ENCODE measurements at places on chromosomes 2 and 18.
A peak's percentile ranks its signal among the peaks of the same experiment; 100 is the strongest.

- no peak for DNase-seq
Observed at GRCh38 chr2:67825476-67825875, 237.3 kb downstream of the C1D start.

DNA sequence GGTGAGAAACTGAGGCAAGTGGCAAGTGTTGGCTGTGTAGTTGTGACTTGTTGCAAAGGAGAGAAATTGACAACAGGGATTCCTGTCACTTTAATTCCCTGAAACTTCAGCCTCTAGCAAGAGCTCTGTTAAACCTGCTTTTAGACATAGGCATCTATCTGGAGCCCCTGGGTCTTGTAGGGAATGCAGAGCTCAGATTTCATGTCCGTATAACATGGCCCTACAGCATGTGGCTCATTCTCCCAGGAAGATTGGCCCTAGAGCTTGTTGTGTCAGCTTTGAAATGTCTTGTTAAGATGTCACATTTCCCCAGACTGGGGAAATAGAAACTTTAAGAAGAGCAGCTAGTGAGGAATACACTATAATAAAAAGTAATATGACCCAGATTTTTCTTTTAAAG, 115.8 kb downstream of the POLE4 start:
- DNase-seq: no peak

GRCh38 chr2:65562890-65563289, 130.5 kb upstream of the SPRED2 start:
- no peak for DNase-seq

DNA sequence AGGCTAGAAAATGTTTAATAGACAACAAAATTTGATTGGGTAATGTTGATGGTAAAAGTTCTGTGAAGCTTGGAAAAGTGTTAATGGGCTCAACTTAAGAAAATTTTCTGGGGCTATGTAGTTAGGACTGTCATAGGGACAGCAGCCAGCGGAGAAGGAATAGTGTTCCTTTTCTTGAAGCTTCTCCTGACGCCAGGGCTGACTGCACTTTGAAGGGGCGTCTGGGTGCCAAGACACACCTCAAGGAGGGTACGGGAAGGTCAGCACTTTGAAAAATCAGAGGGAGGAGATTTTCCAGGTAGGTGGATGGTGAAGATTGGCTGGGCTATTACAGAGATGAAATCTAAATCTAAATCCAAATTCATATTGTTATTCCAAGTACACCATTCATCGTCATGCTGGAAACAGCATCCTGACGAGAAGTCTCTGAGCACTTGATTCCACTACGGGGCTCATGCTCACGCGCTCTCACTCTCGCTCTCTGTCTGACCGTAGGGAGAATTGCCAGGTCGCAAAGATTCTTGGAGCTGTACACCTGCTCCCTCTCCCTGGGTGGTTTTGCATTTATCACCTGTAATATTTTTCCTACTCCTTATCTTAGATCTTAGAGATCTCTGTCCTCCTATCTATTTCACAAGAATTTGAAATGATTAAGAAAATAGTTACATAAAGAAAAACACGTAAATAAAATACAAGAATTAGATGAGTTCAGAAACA, 91.0 kb downstream of the ITGB1BP1 start:
- DNase-seq: no peak

- DNase-seq: no peak
Observed at GRCh38 chr18:63315876-63316275, 3.7 kb downstream of the BCL2 start.

- DNase-seq: no peak
Observed at GRCh38 chr2:145085612-145086011, 565.7 kb upstream of the ZEB2 start.

DNA sequence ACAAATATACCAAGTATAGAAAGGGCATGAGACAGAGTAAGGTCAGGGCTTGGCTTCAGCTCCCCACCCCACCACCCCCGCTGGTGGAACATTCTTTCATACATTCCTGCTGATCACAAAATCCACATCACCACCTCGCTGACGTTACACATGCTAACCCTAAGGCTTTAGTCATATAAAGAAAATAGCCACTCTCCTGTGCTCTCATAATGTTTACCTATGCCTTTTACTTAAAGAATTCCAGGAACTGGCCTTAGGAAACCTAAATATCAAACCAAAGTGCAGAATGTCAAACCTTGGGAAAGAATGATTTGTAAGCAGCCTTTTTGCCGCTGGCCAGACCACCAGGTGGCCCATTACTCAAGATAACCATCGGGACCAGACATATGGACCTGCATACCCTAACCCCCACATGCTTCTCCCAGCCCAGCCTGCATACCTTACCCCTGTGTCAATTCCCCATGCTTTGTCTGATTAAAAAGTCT, 136.3 kb upstream of the SLC39A10 start:
- DNase-seq: no peak

DNA sequence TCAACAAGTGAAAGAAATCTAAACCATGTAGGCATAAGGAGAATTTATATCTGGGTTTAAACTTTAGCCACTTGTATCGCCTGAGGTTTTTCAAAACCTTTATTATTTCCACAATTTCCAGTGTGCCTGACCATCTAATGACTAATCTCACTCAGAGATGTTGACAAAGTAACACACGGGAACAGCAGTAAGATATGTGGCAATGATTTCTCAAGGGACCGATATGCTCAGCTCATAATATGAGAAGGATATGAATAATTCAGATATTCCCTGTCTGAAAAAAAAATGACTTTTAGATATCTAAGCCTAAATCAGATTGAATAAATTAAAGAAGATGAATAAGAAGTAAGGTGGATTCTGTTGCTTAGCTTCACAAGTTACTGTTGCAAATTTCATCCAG, 43.5 kb downstream of the TMEM163 start:
- DNase-seq: no peak

DNA sequence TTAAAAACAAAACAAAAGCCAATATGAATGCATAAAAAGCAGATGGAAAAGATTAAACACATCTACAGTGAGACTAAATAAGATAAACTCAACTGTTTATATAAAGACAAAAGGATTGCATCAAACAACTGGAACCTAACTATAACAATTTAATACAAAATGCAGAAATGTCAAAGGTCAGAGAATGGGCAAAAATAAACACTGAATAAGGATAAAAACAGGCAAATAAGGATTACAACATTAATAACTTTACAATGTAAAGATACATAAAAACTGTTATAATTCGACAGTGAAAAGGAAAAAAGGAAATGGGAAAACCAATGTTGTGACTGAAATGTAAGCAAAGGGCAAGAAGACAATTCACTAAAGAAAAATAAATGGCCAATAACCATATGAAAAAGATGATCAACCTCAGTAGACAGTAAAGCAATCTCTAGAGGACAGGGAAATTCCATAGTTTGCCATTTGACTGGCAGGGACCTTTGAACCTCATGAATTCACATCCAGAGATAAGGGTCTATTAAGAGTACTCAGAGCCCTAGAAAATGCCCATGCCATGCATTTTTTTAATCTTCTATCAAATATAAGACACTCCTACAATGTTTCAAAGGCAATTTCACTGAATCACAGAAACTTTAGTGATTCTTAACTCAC, 83.7 kb downstream of the TMEM131 start:
- DNase-seq: no peak

- DNase-seq: no peak
Observed at GRCh38 chr2:23077596-23077995, 307.4 kb upstream of the KLHL29 start.

GRCh38 chr2:192137451-192137850, 57.3 kb downstream of the TMEFF2 start:
- DNase-seq: no peak

DNA sequence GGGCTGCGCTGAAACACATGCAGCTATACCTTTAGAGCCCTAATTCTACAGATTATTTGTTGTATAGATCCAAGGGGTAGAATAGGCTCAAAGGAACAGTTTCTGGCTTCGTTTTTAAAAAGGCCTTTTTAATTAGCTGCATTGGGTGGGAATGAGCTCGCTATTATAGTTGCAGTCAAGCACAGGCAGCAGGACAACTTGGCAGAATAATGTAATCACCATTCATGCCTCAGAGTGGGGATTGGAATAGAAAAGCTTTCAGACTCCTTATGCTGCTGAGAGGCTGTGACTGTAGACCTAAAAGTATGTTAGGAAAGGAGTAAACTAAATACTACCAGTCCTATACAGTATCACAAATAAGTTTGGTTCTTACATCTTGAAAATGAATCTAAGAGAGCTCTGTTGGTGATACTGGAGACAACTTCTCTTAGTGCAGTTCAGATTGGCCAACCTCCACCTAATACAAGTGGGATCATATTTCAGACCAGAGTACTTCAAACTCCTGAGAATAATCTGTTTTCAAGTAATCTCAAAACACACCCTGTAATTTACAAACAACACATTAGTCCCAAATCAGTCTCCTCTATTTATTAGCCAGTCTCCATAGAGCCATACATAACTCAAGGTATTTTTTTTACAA, 121.4 kb downstream of the ANTXR1 start:
- no peak for DNase-seq

DNA sequence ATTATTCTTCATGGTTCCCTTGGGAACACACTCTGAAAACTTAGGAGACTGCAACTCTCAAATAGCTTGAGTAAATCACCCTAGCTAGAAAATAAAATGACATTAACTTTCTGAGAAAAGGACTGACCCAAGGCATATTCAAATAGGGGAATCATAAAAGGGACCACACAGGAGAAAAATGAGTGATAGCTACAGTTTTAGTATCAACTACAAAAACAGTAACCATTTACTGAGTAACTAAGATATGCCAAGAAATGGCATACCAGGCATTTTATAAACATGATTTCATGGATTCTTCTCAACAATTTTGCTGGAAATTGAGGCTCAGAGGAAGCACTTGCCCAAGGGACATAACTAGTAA, 84.5 kb downstream of the AFF3 start:
- no peak for DNase-seq

GRCh38 chr2:237873897-237874551, 14.6 kb downstream of the RAMP1 start:
- peak; percentile 46 for DNase-seq

DNA sequence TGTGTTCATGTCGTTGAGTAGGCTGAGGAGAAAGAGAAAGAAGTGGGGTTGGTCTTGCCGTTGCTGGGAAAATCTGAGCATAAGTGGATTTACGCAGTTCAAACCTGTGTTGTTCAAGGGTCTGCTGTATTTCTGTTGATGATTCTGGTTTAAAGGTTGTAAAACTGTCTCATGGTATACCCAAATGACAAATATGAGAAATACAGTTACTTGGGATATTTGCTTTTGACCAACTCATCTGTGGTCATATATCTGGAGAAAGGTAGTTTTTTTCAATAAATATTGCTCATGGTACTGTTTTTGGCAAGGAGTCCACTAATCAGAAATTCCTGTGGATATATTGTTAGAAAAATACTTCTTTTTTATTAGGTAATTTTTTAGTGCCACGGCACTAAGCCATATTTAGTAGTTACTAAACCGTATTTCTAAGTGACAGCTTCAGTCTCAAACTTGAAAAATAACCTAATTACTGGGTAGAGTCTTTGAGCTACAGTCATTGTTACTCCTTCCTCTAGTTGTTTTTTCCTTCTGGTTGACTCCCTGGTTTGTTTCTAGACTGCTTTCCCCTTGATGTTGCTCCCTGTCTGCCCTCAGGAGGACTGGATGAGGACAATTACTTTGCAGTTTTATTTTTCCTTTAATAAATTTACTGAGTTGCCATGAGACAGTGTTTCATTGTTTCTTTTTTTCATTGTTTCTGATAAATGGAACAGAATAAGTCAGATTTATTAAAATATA, 31.5 kb downstream of the MOB4 start:
- no peak for DNase-seq

- no peak for DNase-seq
Observed at GRCh38 chr2:216830346-216830745, 29.5 kb downstream of the TNP1 start.

- no peak for DNase-seq
Observed at GRCh38 chr18:77911971-77912605, 662.4 kb downstream of the GALR1 start.

DNA sequence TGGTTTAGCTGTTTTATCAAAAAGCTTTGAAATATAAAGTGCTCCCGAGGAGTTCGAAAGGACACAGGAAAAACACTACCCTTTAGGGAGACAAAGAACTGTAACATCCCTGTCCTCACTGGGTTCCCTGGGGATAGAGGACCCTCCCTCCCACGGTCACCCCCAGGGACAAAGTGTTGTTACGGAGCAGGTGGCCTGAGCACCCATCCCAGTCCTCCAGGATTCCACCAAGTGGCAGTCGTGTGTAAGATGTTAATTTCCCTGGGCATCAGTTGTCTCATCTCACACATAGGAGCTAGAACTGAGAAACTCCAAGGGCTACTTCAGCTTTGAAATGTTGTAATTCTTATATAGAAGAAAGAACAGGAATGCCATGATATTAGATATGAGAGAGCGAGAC, 137.7 kb downstream of the ALK start:
- DNase-seq: no peak

DNA sequence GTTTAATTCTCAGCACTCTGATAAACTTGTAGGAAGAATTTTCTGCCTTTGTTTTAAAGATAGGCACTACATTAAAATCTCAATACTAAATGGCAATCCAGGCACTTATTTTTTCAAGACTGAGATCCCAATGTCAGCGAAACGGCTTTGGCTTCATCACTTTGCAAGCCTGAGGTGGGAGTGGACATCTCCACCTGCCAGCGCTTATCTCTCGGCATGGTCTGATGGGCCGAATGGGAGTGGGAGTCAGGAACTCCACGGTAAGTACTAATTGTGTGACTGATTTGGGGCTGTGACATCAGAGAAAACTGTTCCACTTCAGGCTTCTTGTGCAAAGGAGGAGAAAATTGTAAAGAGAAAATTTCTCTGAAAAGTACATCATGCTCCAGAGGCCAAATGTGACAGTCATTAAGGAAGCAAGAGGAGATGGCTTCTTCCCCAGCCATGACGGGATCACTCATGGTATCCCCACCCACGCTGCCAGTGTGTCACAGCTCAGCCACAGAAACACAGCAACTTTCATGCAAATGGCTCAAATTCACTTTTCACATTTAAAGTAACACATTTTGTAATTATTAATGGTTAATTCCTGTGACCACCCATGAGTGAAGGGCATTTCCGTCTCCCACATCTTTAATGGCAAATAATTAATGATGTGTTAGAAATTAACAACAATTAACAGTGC, 385.5 kb upstream of the HNRNPA3 start:
- DNase-seq: peak; percentile 69

DNA sequence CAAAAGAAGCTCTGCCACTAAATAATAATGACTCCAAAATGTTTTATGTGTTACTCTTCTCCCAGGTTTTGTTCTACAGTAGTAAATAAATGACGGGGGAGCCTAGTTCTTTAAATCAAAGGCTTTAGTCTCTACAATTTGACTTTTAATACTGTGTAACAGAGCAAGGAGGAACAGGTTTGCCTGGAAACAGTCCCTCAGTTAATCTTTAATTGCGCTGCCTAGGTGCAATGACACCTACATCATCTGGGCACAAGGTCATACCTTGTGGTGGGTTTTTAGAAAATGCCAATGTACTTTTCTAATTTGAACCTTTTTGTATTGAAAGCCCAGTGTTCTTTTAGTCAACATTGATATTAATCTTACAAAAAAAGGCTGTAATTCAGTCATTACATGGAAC, 287.3 kb upstream of the SETBP1 start:
- DNase-seq: no peak

All from activated CD8-positive, alpha-beta memory T cell treated with anti-CD3 and anti-CD28 coated beads, Interleukin-2, amount 50 U/mL, for 48 hours (primary cell).